ENCODE measurements at places on chromosomes 3 and 15.
A peak's percentile ranks its signal among the peaks of the same experiment; 100 is the strongest.

DNA sequence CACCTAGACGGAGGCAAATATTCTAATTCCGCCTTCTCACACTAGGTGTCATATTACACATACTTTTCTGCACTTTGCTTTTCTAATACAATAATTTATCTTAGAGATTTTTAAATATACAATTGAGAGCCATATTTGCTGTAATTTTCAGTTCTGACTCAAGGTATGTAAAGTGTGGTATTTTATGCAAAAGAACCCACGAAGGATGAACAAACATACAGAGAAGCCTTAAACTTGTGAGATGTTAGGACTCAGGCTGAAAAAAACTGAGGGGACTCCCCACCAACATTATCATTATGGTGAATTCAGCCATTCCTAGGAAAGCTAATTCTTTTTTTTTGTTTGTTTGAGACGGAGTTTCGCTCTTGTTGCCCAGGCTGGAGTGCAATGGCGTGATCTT, 9.6 kb downstream of the ZBTB11 start:
- no peak for DNase-seq

- DNase-seq: no peak
Observed at GRCh38 chr15:79900087-79900486, 3.3 kb upstream of the MTHFS start.

DNA sequence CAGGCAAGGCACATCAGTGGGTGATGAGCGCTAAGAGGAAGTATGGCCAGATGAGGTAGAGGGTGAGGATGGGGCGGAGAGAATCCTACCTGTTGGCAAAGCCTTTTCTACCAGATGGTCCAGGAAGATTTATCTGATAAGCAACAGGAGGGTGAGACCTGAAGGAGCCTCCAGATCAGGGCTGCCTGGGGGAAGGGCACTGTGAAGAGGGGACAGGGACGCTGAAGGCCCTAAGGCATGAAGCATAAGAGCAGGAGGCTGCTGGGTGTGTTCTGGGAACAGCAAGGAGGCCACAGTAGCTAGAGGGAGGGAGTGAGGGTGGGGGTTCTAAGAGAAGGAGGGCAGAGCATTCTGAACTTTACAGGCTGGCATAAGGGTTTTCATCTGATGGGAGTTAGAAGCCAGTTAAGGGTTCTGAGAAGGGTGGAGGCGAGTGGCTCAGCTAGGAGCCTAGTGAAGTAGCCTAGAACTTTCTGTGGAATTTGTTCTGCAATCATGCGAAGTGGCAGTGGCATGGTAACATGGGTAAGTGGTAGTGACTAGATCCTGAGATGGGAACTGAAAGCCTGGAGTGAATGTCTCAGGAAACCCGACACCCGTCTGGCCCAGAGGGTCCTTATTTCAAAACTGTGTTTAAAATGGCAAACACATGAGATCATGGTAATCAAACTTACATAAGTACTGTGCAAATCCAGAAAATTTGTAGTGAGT, 29.9 kb downstream of the CGNL1 start:
- no peak for DNase-seq

GRCh38 chr15:70101459-70102113, 3.9 kb upstream of the TLE3 start:
- DNase-seq: no peak

DNA sequence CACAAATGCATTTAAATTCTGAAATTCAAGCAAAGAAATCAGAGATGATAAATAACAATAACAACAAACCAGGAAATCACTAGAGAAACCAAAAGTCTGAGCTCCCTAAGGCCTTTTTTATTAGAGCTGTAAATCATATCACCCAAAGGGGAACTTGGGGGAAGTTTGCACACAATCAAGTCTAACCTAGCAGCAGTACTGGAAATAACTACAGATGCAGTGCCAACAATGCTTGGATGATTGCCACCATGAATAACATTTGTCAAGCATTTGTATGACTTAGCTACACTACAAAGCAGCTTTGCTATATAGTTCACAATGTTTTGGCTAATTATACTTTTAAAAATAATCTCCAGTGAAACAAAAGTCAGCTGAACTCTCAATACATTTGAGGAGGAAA, 27.8 kb downstream of the SHQ1 start:
- no peak for DNase-seq

GRCh38 chr3:124960698-124961097, 26.1 kb upstream of the MUC13 start:
- DNase-seq: no peak

DNA sequence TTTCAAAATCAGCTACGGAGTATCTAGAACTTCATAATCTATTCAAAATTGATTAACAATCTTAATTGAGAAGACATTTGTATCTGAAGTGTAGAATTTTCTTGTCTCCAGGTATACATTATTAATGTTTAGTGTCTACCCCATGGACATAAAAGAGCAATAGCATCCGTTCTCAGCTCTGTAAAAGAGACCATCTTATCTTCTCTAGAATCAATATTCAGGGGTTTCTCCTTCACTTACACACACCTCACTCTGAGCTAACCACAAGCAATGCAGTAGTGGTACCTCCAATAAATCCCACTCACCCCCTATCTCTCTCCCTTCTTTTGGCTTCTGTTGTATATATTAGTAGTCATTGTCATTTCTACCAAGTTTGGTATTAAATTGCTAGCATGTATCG, 16.2 kb downstream of the MBNL1 start:
- no peak for DNase-seq

DNA sequence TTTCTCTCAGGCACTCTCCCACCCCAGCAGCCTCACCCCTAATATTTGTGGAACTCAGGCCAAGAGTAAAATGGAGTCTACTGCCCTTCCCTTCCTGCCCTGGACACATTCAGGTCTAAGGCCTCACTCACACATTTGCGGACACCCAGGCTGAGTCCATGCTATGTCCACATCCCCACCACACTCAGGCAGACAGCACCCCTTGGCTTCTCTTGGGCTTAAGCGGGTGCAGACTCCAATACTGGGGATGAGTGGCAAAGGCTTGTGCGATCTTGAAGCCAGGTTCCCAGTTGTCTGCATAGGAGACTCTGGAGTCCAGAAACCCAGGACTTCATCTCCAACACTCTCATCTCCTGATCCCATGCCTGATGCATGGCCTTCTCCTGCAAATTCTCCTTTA, 17.5 kb upstream of the CFAP100 start:
- DNase-seq: no peak

DNA sequence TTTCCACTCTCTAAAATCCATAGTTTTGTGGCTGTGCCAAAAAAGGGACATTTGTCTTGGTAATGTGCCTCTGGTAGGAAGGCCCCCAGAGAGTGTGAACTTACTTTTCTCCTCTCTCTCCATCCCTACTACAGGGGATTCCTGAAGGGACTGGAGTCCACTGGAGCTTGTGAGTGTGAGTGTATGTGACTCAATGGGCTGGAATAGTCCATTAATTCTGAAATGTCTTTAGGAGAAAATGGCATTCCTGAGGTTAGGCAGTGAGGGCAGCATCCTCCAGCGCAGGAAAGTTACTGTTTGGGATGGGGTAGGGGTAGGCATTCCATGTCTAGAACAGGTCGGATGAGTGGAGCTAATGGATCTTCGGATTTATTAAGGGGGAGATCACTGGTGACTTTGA, 59.8 kb upstream of the CACNA2D3 start:
- no peak for DNase-seq

GRCh38 chr3:100563228-100563627, 46.2 kb upstream of the ADGRG7 start:
- DNase-seq: no peak

DNA sequence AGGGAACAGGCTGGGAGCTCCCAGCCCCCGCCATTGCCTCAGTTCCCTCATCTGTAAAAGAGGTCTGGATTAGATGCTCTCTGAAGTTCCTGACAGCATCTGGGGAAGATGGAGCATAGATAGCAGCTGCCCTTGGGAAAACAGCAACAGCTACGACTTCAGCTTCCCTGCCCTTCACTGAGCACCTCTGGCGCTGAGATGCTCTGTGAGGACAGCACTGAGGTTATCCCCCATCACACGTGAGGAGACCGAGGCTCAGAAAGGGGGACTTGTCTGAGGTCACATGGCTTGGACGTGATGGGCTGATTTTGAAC, 11.1 kb upstream of the RPL29 start:
- DNase-seq: no peak

- DNase-seq: no peak
Observed at GRCh38 chr3:196122021-196122687, 40.3 kb upstream of the TFRC start.

DNA sequence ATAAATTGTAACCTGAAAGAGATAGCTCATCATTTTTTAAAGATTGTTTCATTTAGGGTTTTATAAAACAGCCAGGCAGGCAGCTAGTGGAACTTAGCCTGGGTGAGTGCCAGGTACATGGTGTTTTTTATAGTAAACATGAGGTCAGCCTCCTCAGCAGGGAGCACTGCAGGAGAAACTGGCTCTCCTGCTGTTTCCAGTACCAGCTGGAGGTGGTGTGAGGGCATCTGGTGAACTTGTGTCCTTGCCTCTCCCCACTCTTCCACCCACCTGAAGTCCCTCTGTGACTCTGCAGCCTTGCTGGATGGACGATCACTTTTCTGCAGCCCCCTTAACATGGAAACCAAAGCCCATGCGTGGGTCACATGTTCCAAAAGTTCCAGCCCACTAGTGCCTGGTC, 128.4 kb downstream of the FAM174B start:
- DNase-seq: no peak

GRCh38 chr3:15294929-15295328, 37.5 kb downstream of the SH3BP5 start:
- no peak for DNase-seq

GRCh38 chr3:152458376-152459117, 189.8 kb downstream of the MBNL1 start:
- no peak for DNase-seq

DNA sequence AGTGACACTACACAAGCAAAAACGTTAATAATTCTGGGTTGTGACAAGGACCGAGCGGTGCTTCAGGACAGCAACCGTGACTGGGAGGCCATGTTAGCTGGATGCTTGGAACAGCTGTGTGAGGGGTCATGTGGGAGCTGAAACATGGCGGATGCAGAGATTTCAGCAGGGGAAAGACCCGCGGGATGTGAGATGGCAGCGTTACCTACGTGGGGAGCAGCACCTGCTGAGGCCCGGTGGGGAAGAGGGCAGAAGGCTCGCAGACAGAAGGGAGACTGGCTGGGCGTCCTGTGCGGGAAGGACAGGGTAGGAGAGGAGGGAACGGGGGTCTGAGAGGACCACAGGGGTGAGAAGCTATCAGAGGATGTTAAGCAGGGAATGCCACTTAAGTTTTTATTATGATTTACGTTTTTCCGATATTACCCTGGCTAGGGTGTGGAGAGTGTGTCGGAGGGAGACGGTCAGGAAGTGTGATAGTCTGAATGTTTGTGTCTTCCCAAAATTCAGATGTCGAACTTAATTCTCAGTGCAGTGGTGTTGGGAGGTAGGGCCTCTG, 228.8 kb upstream of the LYSMD4 start:
- no peak for DNase-seq

DNA sequence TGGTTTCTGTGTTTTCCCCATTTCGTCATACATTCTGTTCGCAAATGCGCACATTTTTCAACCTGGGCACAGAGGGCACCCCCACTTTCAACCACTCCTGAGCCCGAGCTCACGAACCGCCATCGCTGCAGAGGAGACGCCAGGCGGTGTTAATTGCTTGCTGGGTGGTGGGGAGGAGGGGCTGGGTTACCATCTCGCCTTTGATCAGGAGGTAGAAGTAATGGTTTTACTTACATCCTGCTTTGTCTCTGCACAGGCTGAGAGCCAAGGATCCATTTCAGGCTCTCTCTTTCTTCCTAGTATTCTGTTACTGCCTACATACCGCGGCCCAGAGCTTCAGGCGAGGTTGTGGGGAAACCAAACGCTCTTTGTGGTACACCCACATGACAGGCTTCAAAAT, 177.3 kb upstream of the WNT5A start:
- no peak for DNase-seq

DNA sequence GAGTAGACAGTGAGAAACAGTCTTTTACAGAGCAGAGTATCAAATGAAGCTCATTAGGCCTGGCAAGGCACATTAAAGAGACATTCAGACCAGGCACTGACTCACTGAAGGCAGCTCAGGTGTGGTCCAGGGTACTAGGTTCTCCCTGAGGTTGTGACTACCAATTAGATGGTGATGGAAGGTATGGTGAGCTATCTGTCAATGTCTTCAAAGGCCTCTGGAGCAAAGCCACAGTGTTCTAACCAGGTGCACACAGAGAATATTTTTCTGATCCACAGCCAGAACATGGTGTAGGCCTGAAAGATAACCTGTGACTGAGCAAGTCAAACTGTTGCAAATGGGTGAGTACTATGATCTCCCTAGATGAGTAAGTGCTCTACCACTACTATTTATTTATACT, 51.5 kb downstream of the EOMES start:
- DNase-seq: no peak

DNA sequence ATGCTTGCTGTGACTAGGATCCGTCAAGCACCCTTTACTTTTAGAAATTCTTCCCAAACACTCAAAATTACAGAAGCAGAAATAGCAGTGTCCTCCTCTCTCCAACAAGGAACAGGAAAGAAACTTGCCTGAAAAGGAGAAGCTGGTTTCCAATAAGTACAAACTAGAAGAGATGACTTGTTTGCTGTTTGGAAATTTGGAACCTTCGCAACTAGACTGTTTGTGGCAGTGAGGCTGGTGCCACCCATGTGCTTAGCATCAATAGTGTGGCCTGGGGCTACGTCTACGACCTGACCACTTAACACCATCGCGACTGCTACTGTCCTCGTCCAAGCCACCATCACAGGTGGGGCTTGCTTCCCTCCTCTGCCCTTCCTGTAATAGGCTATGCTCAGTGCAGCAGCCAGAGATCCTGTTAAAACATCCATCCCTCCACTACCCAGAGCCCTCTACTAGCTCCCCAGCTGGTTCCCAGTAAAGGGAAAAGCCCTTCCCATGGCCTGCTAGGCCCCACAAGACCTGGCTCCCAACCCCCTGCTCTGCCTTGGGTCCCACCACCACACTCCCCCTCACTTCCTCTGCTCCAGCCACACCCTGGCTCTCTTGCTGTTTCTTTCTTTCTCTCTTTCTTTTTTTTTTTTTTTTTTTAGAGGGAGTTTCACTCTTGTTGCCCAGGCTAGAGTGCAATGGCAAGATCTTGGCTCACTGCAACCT, 52.6 kb upstream of the CCR2 start:
- no peak for DNase-seq

DNA sequence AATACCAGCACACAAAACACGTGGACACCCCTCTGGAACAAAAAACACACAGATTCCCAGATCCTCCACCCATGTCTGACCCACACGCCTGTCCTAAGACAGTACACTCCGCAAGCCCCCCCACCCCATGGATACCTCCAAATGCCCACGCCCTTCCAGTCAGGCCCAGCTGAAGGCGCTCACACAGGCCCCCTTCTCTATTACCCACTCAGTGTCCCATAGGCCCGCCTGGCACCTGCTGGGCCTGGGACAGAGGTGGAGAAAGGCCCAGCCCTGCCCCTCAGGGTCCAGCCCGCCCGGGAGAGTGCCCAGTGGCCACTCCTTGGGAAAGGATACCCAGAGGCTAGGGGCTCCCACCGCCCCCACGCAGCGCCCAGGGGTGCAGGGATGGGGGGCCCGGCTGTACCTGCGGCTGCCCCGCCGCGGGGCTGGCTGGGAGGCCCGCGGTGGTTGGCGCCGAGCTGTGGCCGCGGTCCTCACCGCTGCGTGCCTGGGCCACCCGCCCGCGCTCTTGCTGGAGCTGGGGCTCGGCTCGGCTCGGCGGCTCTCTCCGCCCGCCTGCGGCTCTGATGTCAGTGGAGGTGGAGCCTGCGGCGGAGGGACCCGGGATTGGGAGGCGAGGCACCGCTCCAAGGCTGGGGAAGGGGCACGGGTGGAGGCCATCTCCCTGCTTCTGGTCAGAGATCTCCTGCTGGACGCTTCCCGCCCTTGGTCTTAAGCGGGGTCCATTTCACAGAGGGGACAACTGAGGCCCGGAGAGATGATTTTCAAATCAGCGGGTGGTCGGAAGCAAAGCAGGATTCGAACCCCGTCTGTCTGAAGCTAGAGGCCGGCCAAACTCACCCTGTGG, at the start of gene CAMK1:
Gene CAMK1, minus strand, starts transcription at position 522 of the 850 bp plus-strand sequence. CDS start 2,198 bp downstream, outside the sequence.
- peak; percentile 80 for DNase-seq
